ENCODE measurements at places on chromosomes 7 and 10.
A peak's percentile ranks its signal among the peaks of the same experiment; 100 is the strongest.

- no peak for DNase-seq
Measured at GRCh38 chr7:46633630-46634240, 712.7 kb upstream of the IGFBP3 start.

- no peak for DNase-seq
Measured at GRCh38 chr7:146366938-146367337, 250.3 kb downstream of the CNTNAP2 start.

- no peak for DNase-seq
Measured at GRCh38 chr7:20331910-20332813, 1.5 kb downstream of the ITGB8 start.

GRCh38 chr10:93762979-93763391, 5.2 kb downstream of the LGI1 start:
- DNase-seq: peak; percentile 77

DNA sequence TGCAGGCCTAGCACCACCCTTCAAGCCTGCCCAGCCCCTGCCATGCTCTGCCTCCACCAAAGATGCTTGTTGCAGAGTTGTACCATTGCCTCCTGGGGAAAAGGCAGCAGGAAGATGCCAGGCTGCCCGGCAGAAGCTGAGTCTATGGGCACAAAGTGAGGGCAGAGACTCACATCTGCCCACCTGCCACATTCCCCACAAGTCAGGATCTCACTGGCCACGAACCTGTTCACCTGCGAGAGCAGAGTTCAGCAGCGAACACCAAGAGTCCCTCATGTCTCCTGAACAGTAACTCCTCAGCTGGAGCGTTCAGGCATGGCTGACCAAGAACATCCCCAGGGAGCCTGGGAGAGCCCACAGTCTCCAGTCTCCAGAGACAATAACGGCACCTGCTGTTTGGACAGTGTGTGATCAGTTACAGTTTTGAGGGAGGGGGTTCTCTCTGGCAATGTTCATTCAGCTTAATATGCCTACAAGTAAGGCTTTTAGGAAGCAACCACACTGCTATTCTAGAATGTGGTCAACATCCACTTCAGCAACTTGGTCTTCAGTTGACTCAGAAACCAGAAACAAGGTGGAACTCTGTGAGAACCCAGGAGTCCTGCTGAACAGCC, 78.5 kb downstream of the GRID1 start:
- DNase-seq: peak; percentile 47

DNA sequence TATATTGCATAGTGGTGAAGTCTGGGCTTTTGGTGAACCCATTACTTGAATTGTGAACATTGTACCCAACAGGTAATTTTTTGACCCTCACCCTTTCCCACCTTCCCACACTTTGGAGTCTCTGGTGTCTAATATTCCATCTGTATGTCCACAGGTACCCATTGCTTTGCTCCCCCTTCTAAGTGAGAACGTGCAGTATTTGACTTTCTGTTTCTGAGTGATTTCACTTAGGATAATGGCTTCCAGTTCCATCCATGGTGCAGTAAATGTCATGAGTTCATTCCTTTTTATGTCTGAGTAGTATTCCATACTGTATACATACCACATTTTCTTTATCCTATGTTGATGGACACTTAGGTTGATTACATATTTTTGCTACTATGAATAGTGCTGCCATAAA, 91.5 kb upstream of the KIF5B start:
- no peak for DNase-seq
